ENCODE measurements at places on chromosomes 5 and 9.

DNA sequence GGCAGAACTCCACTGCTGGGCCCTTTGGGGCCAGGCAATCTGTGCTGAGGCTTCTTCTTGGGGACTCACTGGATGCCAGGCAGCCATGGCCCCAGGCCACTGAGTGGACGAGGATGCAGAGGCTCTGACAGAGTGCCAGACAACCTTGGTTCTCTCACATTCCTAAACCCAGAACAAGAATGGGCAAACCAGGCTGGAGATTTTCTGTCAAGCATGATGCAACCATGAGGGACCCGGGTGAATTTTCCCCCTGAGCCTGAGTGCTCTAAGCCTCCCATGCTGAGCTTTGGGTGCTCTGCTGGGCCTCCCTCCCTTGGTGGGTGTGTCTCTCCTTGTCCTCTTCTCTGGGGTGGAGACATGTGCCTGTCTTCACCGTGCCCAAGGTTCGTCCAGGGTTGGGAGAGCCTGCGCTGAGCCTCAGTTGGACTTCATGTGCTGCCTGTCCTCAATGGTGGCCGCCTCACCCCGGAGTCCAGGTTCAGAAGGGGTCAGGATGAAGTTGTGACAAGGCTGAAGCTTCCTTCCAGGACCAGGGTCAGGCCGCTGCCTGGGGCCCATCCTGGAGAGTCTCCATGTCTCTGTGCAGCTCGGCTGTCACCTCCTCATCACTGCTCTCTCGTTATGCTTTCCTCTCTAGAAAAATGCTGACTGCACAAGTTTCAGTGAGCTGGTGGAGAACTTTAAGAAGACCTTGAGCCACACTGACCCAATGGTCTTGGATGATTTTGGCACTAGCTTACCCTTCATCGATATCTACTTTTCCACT lies 24.1 kb downstream of the PITX1 start:
- DNase-seq, result no peak

DNA sequence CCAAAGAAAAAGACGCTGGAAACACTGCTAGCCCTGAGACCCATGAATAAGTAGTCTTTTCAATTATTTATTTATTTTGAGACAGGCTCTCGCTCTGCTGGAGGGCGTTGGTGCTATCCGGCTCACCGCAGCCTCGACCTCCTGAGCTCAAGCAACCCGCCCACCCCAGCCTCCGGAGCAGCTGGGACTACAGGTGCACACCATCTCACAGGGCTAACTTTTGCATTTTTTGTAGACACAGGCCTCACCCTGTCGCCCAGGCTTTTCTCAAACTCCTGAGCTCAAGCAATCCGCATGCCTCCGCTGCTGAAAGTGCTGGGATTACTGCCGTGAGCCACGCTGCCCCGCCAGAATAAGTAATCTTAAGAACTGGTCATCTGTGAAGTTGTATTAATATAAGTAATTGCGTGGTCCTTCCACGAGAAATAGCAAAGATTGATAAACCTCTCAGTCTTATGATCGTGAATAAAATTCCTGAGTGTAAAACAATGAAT lies 1.6 kb downstream of the ANXA2R start:
- no peak for DNase-seq

DNA sequence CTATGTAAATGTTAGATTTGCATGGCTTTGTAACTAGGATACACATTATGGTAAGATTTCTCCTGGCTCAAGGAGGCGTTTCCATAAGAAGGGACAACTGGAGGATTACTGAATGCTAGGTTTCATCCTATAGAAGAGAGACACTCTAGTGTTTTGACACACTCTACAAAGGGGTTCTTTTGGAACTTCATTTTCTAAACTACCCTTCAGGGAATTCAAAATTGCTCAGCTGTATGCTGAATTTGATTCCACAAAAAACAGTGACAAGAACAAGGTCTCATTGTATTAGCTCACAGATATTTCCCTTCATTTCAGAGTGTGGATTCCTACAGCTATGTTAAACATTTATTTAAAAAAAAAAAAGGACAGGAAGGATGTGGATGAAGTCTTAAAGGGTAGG lies 151.7 kb downstream of the PPP2R2B start:
- DNase-seq, result no peak

GRCh38 chr5:1945606-1946005 lies 62.9 kb upstream of the IRX4 start:
- DNase-seq, result no peak

GRCh38 chr5:178668579-178668978 lies 41.7 kb upstream of the CLK4 start:
- DNase-seq, result no peak

GRCh38 chr5:132027027-132027426 lies 15.6 kb upstream of the ACSL6 start:
- no peak for DNase-seq

DNA sequence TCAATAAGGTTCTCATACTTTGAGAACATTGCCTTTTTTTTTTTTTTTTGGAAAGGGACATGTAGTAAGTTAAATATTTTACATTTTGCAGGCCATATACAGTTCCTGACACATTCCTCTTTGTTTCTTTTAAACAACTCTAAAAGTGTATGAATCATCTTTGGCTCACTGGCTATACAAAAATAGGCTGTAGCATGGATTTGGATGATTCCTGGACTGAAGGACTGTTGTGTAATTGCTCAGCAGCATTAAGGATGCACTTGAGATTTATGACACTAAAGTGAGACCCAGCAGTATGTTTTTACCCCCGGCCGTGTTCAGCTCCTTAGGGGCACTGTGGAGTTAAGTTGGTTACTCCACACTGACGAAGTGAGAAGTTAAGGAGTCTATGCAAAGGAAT lies 41.3 kb downstream of the VPS13A start:
- no peak for DNase-seq

GRCh38 chr5:177303925-177304391 lies 359 bp downstream of the PRELID1 start:
- DNase-seq, result no peak

DNA sequence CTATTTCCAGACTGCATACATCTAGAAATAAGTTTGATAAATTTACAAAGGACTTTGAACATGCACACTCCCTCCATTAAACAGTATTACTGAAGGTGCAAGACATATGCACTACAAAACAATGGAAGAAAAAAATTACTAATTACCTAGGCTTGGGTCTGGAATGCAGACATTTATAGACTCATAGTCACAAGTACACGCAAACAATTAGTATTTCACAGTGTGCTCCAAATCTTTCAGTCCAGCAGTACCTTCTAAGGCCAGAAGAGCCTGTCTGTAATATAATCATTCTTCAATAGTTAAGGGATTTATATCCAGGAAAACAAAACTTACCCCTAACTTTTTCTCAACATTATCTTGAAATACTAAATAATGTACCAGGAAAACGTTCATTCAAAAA lies 11.2 kb downstream of the RICTOR start:
- DNase-seq, result no peak

GRCh38 chr9:110923601-110924000 lies 114.7 kb downstream of the LPAR1 start:
- no peak for DNase-seq

- DNase-seq, result no peak
Measured at GRCh38 chr9:14323083-14323971, 9.4 kb upstream of the NFIB start.

DNA sequence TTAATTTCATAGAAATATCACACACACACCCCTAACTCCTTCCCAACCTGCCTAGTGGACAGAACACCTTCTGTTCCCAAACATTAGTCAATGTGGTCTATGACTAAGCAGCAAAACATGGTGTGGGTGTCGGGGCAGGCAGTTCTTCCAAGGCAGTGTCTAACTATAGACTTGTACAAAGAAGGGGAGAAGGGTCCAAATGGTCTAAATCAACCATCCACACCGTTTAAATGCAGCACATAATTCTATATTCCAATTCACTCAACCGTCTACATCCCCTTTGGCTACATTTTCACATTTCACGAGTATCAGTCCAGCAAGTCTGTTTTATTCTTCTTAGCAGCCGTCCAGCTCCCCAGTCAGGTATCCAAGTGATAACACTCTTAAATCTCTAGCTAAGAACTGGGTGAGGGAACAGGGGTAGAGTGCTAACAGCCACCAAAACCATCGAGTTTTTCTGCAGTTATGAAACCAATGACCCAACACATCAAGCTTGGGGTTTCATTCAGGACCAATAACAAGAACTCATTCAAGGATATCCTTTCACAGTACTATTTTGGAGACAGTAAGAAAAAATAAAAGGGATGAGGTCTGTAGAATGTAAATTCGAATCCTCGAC lies 3.3 kb downstream of the ZNF608 start:
- no peak for DNase-seq

GRCh38 chr9:23663125-23663524 lies 162.9 kb downstream of the ELAVL2 start:
- no peak for DNase-seq

DNA sequence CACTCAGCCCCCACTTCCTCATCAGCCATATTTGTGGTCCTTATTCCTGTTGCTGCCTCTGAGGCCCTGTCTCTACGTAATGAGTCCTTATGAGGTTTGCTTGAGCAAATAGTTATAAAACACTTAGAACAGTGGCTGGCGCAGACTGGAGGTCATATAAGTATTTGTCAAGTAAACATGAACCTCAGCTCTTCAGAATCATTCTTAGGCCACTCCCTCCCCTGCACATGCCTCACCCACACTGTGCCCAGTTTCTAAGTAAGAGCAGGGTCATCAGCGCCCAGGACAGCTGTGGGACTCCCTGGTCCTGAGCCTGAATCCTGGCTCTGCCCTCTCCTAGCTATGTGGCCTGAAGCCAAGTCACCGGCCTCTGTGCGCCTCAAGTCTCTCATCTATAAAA lies 4.0 kb downstream of the ST6GALNAC4 start:
- DNase-seq, result no peak

DNA sequence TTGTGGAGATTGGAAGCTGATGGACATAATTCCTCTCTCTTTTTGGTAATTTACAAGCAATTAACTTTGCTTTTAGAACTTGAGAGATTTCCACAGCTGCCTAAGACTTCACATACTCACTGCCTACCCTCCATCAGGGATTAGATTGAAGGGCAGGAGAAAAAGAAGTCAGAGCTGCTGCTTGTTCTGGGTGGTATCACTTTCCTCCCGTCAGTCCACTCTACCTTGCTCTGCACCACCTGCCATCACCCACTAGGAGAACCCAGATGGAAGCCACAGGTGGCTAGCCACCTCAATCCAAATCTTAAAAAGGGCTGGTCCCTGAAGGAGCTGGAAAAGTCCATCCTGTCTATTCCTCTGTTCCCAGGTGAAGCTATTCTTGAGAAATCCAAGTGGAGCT lies 10.5 kb downstream of the IRF1 start:
- no peak for DNase-seq

DNA sequence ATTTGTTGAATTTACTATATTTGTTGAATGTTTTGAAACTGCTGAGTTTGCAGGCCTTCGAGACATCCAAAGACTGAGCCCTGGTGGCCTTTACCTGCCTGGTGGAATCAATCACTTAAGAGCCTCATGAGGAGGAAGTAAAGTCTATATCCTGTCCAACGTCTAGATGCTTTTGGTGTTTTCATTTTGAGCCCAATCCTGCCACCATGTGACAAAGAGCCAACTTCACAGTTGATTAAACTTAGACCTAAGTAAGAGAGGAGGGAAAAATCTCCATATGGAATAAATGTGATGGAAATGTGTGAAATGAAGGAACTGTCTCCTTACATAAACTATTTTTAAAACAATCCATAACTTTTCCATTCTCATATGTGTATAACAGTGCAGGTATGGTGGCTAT lies 220.1 kb downstream of the PRR16 start:
- DNase-seq, result no peak

- no peak for DNase-seq
Measured at GRCh38 chr9:127196826-127197145, 67.8 kb upstream of the GARNL3 start.

DNA sequence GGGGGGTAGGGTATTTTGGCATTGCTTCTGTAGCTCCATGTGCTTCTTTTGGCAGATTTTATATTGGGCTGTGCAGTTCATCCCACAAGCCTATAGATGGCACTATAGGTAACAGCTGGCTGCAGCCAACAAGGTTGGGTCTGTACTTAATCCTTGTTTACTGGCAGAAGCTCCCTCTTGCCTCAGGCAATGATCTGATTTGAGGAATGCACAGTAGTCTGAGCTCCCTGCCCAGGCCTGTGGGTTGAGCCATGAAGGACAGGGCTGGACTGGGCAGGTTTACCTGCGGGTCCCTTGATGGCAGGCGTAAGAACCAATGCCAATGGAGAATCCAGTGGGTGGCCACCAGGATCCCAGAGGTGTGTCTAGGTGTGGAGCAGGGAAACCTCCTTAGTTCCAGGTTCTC lies 11.7 kb upstream of the OR1J2 start:
- no peak for DNase-seq

DNA sequence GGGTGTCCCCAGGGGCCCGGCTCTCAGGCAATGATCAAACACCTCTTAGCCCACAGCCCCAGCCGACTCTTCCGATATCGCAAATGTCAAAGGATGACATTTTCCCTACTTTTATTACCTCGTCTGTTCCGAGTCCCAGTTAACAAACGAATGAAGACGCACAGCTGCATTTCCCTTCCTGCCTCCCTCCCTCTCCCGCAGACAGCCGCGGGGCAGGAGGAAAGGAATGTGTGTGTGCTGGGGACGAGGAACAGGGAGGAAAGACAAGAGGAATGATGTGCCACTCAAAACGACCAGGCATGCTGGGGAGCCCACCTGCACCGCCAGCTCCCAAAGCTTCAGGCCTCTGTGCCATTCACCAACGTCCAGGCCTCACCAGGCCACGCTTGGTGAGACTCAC lies 125.9 kb upstream of the SARDH start:
- DNase-seq, result no peak

- DNase-seq, result no peak
Measured at GRCh38 chr9:107648153-107648715, 158.7 kb upstream of the KLF4 start.

GRCh38 chr5:95907740-95908706 lies 53.6 kb downstream of the ELL2 start:
- no peak for DNase-seq

DNA sequence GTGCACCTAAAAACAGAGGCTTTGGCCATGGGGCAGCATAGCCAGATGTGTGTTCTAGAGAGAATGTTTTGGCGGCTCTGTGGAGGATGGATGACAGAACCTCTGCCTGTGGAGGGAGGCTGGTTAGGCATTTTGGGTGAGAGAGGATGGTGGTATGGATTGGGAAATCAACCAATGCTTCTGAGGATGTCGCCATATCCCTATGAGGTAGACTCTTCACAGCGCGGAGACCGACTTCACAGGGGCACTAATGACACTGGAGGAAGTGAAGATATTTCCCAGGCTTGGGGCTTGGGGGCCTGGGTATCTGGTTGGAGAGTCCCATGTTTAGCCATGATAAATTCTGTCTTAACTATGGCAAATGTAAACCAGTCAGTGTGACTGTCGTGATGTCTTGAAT lies 140.6 kb upstream of the KLF4 start:
- no peak for DNase-seq

DNA sequence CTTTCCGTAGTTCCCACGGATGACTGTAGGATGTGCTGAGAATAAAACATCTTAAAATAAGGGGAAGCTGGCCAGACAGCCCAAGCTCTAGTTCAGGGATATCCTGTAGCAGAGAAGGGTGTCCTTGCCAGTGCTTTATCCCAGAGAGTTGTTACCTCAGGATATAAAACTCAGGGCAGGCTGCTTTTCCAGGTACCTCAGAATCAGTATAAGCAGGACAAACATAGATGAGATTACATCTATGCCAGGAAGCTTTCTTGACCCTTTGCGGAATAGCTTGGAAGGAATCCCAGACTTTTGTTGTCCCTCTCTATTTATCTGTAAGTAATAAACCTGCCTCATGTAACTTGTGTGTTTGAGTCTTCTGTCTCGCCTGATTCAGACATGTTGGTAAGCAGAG lies 565.7 kb downstream of the PRDM9 start:
- DNase-seq, result no peak
